ENCODE measurements at places on chromosomes 6 and 20. TPM values are rescaled to one million over a fixed set of nuclear protein-coding genes. Genes with fewer than 3 reads are reported as not detected.

- H3K36me3 ChIP-seq = no peaks in the 10 kb centered on the region
- H3K27ac ChIP-seq = peak overlapping the region; percentile 50
- H3K4me1 ChIP-seq = no peaks in the 10 kb centered on the region
- no peaks in the 10 kb centered on the region for H3K27me3 ChIP-seq
- DNase-seq = peak; percentile 81
Observed at GRCh38 chr6:1575210-1576041, 34.3 kb upstream of the FOXC1 start.

DNA sequence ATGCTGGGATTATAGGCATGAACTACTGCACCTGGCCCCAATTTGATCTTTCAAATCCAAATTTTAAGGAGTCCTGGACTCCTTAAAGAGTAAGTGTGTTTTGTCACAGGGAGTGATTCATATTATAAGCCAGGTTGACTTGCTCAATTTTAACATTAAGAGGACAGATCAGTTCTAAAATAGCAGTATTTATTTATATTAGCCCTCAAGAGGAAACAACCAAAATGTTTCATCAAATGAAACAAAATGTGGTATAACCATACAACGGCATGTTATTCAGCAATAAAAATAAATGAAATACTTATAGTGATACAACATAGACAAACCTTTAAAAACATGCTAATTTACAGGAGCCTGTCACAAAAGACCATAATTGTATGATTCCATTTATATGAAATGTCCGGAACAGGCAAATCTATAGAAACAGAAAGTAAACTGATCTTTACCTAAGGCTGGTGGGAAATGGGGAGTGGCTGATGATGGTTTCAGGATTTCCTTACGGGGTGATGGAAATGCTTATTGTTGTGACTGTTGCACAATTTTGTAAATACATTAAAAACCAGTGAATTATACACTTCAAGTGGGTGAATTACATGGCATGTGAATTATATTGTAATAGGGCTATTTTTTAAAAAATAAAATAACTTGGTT is 637.4 kb downstream of the MMUT start:
- H3K4me1 ChIP-seq = no peaks in the 10 kb centered on the region
- H3K27me3 ChIP-seq = no peaks in the 10 kb centered on the region
- H3K36me3 ChIP-seq = no peaks in the 10 kb centered on the region

GRCh38 chr6:10099529-10100140 is 315.2 kb downstream of the TFAP2A start:
- H3K4me3 ChIP-seq = no peak overlapping the region
- no peaks in the 10 kb centered on the region for H3K27me3 ChIP-seq
- H3K4me1 ChIP-seq = no peaks in the 10 kb centered on the region
- no peak overlapping the region for H3K27ac ChIP-seq
- no peak for DNase-seq

DNA sequence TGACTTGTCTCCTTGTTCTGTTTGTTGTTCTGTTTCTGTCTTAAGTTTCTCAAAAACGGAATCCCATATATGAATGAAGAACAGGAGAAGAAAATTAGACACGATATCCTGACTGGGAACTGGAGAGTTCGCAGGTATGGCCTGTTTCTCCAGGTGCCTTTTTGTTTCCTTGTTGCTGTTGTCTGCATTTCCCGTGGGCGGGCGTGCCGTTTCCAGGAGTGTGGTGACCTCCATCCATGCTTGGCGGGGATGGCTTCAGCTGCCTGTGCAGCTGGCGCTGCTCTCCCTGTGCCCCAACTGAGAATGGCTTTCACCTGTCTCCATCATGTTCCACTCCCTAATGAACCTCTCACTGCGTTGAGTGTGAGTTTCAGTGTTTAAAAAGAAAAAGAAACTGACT is 4.4 kb downstream of the PNLDC1 start:
- no peaks in the 10 kb centered on the region for H3K36me3 ChIP-seq
- no peaks in the 10 kb centered on the region for H3K4me1 ChIP-seq
- no peak for DNase-seq
- no peak overlapping the region for H3K27ac ChIP-seq
- no peaks in the 10 kb centered on the region for H3K27me3 ChIP-seq
- no peak overlapping the region for H3K4me3 ChIP-seq

DNA sequence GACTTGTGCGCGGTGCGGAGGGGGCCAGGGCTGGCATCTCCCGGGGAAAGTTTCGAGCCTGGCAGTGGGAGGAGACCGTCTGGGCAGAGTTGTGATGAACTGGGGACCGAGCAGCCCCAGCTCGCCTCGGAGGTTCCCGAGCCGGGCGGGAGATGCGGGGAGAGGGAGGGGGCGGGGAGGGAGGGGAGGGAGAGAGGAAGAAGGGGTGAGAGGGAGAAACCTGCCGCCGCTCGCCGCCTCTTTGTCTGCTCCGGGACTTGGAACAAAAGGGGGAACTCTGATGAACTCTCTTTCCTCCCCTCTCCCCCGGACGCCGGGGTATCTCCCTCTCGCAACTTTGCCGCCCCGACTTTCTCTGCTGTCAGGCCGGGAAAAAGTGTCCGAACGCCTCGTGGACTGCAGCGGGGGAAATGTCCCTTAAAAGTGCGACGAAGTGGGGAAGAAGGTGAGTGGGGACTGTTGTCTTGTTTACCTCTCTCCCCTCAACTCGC is 72.7 kb downstream of the SOX4 start:
- peaks cover 67% of the 10 kb centered on the region for H3K27me3 ChIP-seq
- no peaks in the 10 kb centered on the region for H3K36me3 ChIP-seq
- no peaks in the 10 kb centered on the region for H3K4me1 ChIP-seq
- no peak overlapping the region for H3K27ac ChIP-seq
- no peak for DNase-seq

DNA sequence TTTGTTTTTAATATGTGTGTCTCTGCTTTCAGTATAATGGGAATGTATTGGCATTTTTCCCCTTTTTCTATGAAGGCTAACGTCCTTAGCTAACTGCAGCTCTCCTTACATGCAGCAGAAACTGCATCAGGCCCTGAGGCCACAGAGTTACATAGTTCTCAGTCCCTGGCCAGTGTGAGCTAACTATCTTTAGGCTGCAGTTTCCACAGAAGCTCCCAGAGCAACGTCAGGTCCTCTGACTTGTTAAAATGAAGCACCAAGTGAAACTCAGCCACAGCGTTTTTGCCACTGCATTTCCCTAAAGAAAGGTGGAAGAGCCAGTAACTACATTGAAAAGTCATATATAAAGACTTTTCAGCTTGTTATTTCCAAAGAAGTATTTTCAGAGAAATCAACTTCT is 244.7 kb downstream of the CBLN4 start:
- no peaks in the 10 kb centered on the region for H3K36me3 ChIP-seq
- no peaks in the 10 kb centered on the region for H3K27me3 ChIP-seq
- no peak overlapping the region for H3K4me3 ChIP-seq
- no peak overlapping the region for H3K27ac ChIP-seq

DNA sequence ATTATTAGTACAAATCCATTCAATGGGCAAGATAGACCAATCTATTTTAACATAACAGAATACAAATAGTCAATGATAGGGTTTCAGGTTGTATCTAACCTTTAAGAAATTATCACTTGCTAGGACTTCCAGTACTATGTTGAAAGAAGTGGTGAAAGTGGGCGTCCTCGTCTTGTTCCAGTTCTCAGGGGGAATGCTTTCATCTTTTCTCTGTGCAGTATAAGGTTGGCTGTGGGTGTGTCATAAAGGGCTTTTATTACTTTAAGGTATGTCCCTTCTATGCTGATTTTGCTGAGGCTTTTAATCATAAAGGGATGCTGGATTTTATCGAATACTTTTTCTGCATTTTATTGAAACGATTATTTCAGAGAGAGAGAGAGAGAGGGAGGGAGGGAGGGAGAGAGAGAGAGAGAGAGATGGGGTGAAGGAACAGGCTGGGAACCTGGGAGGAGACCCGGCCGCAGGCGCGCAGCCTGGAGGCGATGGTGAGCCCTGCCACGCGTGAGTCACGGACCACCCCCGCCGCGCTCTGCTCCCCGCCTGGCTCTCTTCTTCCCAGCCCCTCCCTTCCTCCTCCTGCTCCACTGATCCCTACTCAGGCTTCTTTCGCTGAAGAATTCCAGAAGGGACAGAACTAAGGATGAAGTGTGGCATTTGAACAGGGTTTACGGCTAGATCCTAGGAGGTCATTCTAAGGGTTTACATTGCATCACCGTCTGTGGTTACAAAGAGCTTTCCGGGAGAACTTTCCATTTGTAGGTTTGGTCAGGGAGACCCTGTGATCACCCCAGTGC is 45.5 kb upstream of the HLA-E start:
- no peak overlapping the region for H3K4me3 ChIP-seq
- no peak overlapping the region for H3K27ac ChIP-seq
- no peaks in the 10 kb centered on the region for H3K36me3 ChIP-seq
- DNase-seq = no peak
- H3K4me1 ChIP-seq = no peaks in the 10 kb centered on the region

GGTLC1 gene
- total RNA-seq = not detected

ENPP5 gene
- 2.6 TPM for total RNA-seq

- no peaks in the 10 kb centered on the region for H3K36me3 ChIP-seq
- no peaks in the 10 kb centered on the region for H3K27me3 ChIP-seq
- DNase-seq = peak; percentile 54
- no peak overlapping the region for H3K4me3 ChIP-seq
- no peak overlapping the region for H3K27ac ChIP-seq
- no peaks in the 10 kb centered on the region for H3K4me1 ChIP-seq
Observed at GRCh38 chr6:82118150-82118562, 129.4 kb downstream of the IBTK start.

TSHZ2 gene
- 17.3 TPM for total RNA-seq

DNA sequence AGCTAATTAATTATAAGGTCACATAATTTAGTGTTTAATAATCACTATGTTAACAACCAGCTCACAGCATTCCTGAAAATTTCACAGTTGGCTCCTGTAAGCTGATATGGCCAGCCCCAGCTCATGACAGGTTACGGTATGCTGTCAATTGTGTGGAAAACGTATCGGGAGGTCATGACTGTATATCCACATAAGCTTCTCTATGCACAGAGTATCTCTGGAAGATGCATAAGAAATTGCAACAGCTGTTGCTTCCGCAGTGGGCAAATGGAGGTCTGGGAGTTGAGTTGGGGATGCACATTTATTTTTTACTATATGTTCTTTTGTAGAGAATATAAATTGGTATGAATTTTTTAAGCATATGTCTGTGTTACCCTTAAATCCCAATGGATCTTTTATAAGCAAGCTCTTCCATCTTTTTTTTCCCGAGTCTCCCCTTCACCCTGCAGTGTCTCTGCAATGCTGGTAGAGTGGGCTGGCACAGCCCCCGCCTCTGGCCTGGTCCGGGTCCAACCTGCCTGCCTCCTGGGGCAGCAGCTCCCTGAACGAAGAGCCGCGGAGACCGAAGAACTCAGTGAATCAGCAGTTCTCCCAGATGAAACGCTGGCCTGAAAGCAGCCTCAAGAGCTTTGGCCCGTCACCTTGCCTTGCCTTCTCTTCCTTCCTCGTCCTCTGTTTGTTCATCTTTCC is 139.9 kb upstream of the CDYL start:
- DNase-seq = no peak
- no peak overlapping the region for H3K4me3 ChIP-seq
- no peaks in the 10 kb centered on the region for H3K36me3 ChIP-seq
- H3K27ac ChIP-seq = no peak overlapping the region
- no peaks in the 10 kb centered on the region for H3K27me3 ChIP-seq
- H3K4me1 ChIP-seq = no peaks in the 10 kb centered on the region

DNA sequence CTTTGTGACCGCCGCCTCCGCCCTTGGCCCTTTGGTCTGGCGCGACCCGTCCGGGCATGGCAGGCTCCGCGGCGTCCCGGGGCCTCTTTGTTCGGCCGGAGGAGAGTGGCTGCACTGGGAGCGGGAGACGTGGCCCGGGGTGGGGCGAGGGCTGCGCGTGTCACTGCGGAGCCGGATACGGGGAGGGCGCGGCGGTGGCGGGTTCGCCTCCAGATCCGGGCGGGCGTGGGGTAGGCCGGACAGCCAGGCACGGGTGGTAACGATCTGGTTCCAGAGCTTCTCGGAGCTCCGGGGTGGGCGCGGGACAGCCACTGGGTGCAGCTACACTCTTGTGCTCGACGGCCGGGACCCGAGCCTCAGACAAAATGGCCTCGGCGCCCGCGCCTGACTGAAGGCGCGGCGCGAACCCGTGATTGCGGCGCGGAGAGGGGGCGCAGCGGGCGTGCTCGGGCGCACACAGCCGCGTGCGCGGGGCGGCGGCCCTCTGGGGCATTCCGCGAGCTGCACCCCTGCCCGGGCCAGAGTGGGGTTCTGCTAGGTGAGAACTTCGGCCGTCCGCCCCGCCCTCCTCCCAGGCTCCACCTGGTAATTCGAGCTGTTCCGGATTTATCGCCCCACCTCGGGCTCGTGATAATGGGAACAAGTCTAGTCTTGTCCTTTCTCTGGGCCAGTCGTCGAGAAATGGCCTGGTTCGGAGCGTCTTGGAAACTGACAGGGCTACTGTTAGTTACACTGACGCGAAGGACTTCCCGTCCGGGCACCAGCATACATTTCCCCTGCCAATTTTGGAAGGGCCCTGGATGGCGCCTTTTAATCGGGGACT is 1.0 kb downstream of the LOC128125822 start:
- peak overlapping the region; percentile 95 for H3K4me3 ChIP-seq
- DNase-seq = peak; percentile 74
- peak overlapping the region; percentile 95 for H3K27ac ChIP-seq
- peaks cover 26% of the 10 kb centered on the region for H3K4me1 ChIP-seq

MCHR2 gene
- not detected for total RNA-seq

CALHM4 gene
- not detected for total RNA-seq

PRDM1 gene
- 2.4 TPM for total RNA-seq

DNA sequence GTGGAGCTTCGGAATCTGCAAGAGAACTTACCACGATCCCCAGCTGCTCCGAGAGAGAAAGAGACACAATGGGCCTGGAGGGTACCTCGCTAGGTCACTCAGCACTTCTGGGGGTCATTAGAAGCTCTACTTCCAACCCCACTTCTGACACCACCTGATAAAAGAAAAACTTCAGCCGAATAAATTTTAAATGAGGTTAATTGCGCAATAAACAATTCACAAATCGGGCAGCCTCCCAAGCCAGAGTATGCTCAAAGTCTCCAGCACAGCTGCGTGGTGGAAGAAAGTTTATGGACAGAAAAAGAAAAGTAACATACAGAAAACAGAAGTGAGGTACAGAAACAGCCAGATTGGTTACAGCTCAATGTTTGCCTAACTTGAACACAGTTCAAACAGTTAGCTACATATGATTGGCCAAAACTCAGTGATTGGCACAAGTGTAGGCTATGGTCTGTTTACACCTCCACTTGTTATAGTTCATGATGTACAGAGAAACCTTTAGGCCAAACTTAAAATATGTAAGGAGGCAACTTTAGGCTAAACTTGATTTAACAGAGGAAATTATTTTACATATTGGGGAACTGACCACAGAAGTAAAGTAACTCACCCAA is 52.6 kb downstream of the COL11A2 start:
- no peak overlapping the region for H3K27ac ChIP-seq
- H3K4me1 ChIP-seq = no peaks in the 10 kb centered on the region
- H3K4me3 ChIP-seq = no peak overlapping the region
- DNase-seq = no peak
- no peaks in the 10 kb centered on the region for H3K27me3 ChIP-seq

LRP11 gene
- 11.9 TPM for total RNA-seq

PTK6 gene
- total RNA-seq = not detected
